ENCODE measurements at places on chromosomes 3 and 15. TPM values are rescaled to one million over a fixed set of nuclear protein-coding genes. Genes with fewer than 3 reads are reported as not detected.
A peak's percentile ranks its signal among the peaks of the same experiment; 100 is the strongest.

Gene TMIE
- 0.51 TPM for total RNA-seq

Gene GPR156
- 0.11 TPM for total RNA-seq

DNA sequence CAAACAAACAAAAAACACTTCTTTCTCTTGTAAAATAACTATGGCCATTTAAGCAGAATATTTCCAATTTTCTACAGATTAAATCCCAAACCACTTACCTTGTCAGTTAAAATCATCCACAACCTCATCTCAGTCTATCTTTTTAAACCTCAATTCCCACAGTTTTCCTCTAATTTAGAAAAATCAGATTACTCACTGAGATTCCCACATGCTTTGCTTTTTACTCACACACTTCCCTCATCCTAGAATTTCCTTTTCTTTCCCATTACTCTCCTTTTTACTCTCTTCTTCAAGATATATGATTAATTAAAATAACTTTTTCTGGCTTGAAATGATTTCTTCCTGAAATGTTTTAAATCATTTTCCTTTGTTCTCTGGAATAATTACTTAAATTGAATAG lies 790.7 kb downstream of the ROBO1 start:
- no peak for DNase-seq

DNA sequence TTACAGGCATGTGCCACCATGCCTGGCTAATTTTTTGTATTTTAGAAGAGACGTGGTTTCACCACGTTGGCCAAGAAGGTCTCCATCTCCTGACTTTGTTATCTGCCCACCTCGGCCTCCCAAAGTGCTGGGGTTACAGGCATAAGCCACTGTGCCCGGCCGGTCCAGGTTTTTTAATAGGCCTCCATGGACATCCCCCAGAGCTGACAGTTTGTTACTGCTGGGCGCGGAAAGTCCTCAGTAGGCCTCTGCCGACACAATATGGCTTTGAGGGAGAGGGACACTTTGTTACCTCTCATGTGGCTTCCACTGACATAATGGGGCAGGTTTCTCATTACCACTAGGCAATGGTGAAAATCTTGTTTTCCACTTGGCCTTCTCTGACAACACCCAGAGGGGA lies 152.0 kb downstream of the WNT7A start:
- peak; percentile 50 for DNase-seq

DNA sequence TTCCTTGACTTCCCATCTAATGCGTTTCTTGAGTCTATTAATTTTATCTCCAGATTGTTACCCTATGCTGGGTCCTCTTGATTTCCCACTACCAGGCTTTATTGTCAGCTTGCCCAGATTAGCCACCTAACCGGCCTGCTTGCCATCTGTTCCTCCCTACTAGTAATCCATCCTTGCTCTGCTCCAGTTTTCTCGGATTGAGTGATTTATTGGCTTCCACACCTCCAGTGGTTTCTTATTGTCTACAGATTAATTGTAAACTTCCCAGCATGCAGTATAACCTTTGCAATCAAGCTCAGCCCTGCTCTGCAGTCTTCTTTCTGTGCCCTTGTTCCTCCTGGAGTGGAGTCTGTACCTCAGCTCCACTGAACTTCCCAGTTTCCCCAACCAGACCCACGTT lies 63.4 kb downstream of the ARHGEF26 start:
- no peak for DNase-seq

DNA sequence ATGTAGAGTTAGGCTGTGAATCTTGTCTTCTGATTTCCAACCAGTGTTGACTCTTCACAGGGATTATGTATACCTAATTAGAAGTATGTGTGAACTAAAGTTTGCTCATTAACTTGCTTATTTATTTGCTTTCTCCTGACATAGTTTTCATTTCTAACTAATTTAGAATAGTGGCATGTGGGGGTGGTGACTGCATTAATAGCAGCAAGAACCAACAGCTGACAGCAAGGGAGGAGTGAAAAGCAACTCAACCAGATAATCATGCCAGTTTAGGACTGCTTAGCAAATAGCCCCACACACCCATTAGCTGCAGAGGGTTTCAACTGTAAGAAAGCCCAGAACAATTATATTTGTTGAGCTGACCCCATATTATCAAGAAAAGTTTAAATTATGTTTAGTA lies 3.8 kb downstream of the ST3GAL6 start:
- DNase-seq: no peak

- no peak for DNase-seq
These were observed at the start of gene TMEM40 for GRCh38 chr3:12759097-12759679. TMEM40 (minus strand) TSS chr3:12759259; CDS start chr3:12749832, 9,427 bp downstream.

GRCh38 chr15:31402003-31402402 lies 75.4 kb downstream of the KLF13 start:
- DNase-seq: no peak

Gene RLBP1
- not detected for total RNA-seq

DNA sequence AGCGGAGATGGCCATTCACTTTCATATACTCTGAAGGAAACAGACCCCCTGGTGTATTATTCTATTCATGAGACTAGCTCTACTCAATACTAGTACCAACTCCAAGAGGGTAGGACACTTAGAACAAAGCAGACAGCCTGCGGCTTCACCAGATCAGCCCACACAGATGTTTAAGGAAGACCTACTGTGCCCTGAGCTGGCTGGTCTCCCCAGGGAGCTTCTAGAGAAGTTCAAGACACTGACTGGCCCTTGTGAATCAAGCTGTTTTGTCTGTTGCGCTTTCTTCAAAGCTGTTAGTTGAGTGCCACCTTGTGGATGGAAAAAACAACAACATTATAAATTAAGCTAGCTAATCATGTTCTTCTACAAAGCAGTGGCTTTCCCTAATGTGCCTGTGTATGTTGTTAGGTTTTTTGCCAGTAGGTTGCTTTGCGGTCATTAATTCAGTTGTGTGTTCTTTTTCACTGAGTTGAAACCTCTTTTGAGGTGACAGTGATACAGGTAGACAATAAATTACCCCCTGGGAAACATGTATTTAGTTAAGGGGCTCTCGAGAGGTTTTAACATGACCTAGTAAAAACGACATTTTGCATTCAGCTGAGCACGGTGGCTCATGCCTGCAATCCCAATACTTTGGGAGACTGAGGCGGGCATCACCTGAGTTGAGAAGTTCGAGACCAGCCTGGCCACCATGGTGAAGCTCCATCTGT lies 64.2 kb upstream of the MYZAP start:
- DNase-seq: no peak

DNA sequence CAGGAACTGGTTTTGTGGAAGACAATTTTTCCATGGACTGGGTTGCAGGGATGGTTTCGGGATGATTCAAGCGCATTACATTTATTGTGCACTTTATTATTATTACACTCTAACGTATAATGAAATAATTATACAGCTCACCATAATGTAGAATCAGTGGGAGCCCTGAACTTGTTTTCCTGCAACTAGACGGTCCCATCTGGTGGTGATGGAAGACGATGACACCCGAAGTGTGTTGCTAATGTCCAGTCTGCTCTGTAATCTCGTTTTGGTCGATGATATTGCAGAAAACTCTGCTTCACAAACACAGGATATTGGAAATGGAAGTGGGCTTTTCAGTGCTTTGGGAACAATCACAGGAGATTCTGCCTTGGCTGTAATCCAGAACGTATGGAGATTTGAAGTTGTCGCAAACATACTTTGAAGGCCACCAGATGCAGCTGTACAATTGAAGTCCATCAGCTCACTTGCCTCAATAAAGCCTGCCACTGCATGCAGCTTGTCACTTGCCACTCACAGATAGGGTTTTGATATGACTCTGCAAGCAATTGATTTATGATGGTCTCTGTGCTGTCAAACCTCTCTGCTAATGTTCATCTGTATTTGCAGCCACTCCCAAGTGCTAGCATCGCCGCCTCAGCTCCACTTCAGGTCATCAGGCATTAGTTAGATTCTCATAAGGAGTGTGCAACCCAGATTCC lies 141.7 kb downstream of the TJP1 start:
- DNase-seq: no peak

DNA sequence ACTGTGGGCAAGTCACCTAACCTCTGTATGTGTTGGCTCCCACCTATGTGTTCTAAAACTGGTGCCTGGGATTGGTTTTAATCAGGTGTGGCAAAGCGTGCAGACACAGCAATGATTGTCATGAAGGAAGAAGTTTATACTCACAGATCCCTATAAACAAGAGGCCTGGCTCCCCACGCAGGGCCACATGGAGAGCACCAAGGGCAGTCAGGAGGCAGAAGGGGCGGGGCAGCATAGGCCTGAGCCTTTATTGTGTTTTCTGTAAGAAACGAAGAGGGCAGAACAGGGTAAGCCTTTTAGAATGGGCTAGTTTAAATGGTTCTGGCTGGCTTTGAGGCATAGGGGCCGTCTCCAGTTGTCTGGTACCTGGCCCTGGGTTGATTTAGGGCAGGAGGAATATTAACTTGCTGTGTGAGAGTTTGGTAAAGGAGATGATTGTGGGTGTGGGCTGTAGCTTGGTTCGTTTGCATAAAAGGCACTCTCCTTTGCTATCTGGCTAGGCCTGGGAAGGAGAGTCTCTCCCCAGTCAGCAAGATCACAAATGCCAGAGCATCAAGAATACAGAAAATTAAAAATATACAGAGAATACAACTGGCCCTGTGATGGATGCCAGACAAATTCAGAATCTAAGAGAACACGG lies 2.2 kb upstream of the FBXW12 start:
- no peak for DNase-seq

GRCh38 chr15:35533130-35534110 lies 12.5 kb downstream of the DPH6 start:
- DNase-seq: no peak

- DNase-seq: no peak
These were observed 12.7 kb upstream of the AKAP13 start for GRCh38 chr15:85367741-85368140.

DNA sequence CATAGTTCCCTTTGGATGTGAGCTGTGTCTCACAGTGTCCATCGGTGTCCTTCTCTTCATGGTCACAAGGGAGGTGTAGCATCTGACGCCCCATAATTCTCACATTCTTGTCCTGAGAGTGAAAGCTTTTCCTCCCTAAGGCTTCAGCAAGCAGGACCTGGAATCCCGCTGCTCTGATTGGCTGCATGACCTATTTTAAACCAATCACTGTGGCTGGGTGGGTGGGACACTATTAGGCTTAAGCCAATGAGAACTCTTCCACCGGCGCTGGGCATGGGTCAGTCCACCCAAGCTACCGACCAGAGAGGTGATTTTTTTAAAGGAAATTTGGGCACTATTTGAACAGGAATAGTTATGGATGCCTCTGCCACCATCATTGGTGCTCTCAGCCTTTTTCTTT lies 385.9 kb downstream of the MFSD1 start:
- no peak for DNase-seq
